ENCODE measurements at places on chromosomes 16 and 17.

- DNase-seq = no peak
Observed at GRCh38 chr16:88035292-88035691, 84.1 kb downstream of the BANP start.

- DNase-seq = no peak
Observed at GRCh38 chr17:1697681-1698080, 12.5 kb downstream of the TLCD2 start.

DNA sequence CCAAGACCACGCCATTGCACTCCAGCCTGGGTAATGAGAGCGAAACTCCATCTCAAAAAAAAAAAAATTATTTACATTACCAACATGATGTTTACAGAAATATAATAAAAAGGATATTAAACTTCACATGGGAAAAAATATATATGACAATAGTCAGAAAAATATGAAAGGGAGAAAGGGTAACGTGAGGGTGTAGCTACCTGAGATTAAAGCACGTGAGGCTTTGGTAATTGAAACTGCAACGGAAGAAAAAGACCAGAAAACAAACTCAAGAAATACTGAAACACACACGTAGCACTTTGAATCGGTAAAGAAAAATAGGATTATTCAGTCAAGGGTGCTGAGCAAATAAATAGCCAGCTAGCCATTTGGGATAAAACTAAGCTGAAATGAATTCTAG lies 53.6 kb downstream of the CYTH1 start:
- no peak for DNase-seq

DNA sequence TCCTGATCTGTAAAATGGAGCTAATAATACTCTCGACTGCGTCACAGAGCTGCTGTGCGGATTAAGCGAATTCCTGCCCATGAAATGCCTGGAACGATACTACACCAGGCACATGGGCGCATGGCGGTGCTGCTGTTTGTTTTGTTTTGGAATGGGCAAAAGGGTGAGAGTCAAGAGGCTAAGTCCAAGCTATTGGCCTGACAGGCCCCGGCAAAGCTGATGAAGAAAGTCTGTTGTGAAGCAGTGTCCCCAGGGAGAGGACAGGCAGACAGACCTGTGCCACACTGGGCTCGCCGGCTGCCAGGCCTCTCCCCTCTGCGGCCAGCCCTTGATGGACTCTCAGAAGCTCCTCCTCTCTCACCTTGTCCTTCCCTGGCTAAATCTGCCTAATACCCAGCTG lies 31.3 kb upstream of the RASD1 start:
- DNase-seq = no peak

- DNase-seq = peak; percentile 15
Observed at GRCh38 chr16:12489357-12489990, 314.2 kb downstream of the CPPED1 start.

DNA sequence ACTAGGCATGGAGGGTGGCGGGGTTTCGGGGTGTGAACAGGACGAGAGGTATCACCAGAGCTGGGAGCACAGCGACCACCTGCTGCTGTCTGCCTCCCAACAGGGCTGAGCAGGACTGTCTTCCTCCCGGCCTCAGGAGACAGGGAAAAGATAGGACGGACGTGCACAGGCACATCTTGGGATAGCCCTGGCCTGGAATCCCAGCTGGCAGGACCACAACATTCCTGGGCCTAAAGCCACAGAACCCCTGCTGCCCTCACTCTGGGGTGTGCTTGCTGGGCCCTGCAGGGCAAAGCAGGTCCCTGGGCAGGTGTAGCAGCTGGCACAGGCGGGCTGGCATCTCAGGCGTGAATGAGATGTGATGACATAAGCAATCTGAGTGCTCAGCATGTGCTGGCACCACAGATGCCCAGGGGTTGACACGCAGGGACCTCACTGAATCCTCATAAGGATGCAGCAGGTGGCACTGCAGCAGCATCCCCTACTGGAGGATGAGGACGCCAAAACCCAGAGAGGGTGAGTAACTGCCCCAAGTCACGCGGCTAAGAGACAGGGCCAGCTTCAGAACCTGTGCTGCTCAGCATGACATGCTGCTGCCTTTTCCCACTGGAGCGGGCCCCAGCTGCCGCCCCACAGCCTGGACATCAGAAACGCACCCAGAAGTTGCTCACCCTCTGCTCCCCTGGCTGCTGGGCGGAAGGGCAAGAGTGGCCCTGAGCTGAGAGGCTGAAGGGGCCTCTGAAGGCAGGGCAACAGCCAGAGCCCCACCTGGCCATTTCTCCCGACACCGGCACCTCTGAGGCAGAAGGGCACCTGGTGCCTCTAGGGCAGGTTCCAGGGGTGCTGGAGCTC lies 7.1 kb downstream of the CORO7 start:
- DNase-seq = no peak

- DNase-seq = no peak
Observed at GRCh38 chr16:12837291-12837690, 33.6 kb upstream of the CPPED1 start.

GRCh38 chr16:29011112-29011511 lies 26.3 kb downstream of the LAT start:
- DNase-seq = peak; percentile 48

- peak; percentile 60 for DNase-seq
Observed at GRCh38 chr17:49717371-49717861, 9.7 kb upstream of the SLC35B1 start.

GRCh38 chr17:66383333-66383732 lies 80.9 kb downstream of the PRKCA start:
- DNase-seq = no peak

DNA sequence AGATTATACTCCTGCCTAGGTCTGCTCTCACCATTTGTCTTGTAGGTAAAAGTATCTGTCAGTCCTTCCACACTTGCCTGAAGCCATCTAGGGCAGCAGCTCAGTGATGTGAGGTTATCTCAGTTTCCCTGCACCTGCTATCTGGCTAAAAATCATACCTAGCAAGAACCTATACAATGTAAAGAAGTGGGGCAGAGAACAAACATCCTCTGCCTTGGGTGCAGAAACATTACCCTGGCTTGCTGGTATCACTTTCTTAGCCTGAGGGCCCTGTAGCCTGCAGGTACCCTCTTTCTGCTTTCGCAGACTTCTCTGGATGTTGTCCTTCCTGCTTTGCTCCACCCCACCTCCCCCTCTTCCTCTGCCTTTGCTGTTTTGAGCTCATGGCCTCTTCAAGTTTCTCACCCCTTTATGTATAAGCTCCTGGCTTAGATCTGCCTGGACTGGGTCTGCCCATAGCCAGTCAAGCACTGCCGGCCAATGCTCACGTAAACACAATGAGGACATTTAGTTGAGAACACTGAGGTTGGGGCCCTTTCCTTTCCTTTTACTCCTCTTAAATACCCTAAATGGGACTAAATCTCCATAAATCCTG lies 8.7 kb upstream of the SDK2 start:
- no peak for DNase-seq

DNA sequence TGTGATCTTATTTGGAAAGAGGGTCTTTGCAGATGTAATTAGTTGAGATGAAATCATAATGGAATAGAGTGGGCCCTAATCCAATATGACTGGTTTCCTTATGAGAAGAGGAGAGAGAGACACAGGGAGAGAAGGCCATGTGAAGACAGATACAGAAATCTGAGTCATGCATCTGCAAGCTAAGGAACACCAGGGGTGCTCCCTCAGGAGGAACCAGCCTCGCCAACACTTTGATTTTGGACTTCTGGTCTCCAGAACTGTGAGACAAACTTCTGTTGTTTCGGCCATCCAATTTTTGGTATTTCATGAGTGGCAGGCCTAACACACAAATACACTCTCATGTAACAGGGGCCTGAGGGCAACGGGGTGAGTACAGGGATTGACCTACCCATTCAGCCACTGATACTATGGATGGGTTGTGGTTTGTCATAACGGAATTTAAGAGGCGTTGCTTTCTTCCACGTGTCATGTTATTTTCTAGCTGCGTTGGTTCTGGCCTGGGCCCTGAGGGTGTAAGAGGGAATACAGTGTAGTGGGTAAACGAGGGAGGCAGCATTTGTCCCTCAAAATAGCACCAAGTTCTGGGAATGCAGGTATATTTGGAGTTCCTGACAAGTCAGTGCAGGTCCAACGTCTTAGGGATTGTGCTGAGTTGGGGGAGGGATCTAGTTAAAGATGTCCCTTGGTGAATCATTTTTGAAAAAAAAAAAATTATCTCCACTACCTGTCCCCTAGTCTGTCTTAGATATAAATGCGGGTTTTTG lies 17.7 kb downstream of the PLCG2 start:
- no peak for DNase-seq

DNA sequence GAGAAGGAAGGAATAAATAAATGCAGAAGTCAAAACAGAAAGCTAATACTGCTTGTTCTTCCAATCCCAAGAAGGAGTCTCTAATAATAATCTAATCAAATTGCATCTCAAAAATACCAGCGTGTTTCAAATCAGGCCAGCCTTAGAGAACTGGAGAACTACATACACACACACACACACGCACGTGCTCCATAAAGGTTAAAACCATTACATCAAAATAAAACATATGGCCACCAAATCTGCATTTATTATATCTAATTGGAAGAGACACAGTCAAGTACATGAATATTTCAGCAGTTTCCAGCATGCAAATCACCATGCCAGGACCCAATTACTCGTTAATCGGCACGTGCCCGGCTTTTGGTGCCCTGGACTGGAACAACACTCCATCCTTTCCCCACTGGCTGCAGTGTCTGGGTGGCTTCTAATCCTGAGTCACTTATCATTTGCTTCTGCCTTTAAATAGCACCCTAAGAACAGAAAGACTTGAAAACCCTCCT lies 20.4 kb upstream of the KDM8 start:
- no peak for DNase-seq

GRCh38 chr16:23499801-23500200 lies 10.5 kb downstream of the GGA2 start:
- DNase-seq = no peak

DNA sequence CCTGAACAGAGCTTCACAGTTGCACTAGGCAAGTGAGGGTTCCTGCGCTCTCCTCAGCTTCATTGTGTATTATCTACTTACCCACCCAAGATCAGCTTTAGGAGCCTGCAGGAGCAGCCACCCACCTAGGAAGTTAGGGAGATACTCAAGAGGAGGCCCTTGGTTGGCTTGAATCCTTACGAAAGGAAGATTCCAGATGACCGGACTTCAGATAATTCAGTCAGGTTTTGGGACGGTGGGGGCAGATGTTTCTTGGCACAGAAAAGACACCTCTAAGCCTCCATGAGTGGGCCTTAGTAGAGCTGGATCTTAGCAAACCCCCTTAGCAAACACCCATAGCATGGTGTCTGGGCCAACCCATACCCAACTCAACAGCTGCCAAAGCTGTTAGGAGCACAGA lies 2.4 kb upstream of the CBFB start:
- DNase-seq = no peak

DNA sequence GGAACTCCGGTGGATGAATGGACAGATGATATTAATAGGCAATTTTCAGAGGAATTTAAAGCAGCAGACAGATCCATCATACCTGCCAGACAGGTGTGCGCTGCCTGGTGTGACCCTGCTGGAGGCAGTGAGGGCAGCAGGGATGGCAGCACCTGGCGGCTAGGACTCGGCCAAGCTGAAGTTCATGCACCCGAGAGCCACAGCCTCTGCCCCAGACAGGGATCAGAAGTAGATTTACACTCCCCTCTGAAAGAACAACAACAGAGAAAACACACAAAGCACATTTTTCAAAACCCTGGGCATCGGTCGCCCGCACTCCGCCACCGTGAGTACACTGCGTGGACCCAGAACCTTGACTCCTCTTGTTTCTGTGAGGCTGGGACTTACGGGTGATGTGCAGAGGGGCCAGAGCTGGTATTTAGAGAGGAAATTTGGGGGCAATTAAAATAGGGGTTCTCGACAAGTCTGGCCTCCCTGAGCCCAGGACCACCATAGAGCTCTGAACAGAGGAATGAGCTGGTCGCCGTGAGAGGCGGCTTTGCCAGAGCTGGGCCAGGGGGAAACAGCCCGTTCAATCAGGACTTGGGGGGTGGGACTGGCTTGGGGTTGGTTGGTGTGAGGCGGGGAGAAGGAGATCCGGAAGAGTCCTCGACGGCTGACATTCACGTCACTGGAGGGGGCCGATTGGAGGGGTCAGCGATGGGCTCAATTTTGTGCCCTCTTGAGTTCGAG lies 101.0 kb downstream of the METRNL start:
- no peak for DNase-seq

DNA sequence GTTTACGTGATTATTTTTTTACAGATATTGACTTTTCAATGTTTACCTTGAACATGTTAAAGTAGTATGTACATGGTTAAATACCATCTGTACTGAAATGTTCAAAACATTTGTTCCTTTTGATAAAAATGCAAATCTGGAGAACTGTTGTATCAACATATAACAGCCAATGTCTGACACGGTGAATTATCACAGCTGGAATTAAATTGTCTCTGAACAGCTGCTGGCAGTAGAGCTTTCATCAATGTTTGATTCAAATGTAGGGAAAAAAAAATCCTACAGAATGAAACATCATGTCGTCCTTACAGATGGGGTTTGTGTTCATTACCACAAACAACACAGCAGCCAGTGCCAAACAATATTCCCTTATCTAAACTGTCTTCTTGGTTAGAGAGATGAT lies 79.9 kb downstream of the TOX3 start:
- DNase-seq = no peak

- peak; percentile 77 for DNase-seq
Observed at GRCh38 chr17:19645734-19646201, 2.8 kb upstream of the ALDH3A2 start.

DNA sequence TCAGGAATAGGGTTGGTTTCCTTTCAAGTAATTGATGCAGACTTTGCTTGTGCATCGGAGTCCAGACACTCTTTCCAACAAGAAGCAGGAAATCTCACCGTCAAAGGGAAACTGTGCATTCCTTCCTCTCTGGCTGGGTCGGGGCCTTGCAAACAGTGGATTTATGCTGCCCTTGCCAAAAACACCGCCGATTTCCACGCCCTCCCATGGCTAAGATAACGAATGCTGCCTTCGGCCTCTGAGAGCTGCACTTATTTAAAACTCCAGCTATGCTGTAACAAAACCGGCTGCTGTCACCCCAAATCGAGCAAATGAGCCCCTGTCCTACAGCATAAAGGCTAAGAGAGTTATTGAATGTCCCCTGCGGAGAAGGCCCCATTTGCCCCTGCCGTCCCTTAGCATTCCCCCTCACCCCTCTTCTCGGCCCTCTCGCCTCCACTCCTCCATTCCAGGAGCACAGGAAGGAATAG lies 275.5 kb upstream of the IRX5 start:
- DNase-seq = no peak

DNA sequence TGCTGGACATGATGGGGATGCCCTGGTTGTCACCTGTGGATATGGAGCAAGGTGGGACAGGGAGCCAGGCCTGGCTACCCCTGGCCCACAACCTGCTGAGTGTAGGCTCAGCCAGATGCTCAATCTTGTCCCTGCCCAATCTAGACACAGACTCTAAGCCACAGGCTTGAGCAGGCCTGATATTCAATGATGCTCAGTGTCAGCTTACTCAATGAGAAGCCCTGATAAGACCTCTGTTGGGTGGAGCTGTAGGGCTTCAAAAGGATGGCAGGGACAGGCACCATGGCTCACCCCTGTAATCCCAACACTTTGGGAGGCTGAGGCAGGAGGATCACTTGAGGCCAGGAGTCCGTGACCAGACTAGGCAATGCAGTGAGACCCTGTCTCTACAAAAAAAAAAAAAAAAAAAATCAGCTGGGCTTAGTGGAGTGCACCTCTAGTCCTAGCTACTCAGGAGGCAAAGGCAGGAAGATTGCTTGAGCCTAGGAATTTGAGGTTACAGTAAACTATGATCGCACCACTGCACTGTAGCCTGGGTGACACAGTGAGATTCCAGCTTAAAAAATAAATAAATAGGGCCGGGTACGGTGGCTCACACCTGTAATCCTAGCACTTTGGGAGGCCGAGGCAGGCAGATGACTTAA lies 3.4 kb downstream of the LCAT start:
- DNase-seq = no peak
